ENCODE measurements at places on chromosomes 13 and 19. TPM values are rescaled to one million over a fixed set of nuclear protein-coding genes. Genes with fewer than 3 reads are reported as not detected.
A peak's percentile ranks its signal among the peaks of the same experiment; 100 is the strongest.

DNA sequence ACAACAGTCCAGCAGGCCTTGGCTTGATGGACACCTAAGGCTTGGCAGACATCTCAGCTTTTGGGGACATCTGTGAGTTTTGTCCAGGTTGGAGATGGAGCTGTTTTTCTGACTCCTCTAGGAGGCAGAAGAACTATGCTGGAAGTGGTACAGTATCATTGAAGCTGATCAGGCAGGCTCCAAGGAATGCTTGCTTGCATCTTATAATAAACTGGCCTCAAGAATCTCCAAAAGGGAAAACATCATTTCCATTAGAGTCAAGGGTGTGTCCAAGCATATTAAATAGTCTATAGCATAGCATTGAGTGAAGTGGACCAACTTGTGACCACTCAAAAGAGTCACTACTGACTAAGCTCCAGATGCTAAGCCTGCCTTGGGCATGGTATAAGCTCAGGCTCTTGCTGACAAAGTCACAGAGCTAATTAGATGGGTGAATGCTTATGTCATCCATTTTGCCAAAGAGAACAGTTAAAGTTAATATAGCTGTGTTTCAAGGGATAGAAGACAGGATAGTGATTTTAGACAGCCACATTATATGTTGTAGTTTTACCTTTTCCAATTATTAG is 216.0 kb downstream of the DNAJC15 start:
- DNase-seq: no peak

DNA sequence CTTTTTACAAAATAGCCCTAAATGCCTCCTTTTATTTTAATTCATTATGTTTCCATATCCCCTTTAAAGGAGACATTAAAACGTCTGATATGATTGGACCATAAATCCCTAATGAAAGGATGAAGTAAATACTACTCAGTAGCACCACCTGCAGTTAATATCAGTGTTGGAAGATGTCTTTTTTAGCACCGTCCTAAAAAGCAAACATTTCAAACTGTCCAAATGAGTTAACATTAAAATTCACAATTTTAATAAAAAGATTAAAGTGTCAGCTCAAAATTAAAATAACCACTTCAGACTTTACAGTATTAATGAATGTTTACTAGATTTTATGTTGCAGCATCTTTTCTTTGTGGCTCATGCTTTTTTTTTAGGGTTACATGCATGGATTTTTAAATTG is 12.3 kb downstream of the ZNF507 start:
- DNase-seq: no peak

DNA sequence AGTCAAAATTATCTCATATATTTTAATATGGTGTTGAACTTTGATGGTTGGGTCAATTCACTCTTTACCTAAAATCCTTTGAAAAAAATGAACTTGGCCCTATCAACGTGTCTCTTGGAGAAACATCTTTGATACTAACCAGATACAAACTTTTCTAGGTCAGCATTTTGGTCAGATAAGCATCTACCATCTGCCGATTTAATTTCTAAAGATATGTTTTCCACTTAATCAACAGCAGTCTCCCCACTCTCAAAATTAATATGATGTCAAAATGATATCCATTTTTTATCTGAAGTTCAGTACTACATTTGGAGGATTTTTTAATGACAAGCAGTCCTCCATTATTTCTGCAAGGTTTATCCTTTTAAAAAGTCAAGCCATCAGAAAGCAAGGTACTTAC is 288.8 kb downstream of the DIAPH3 start:
- no peak for DNase-seq

- DNase-seq: no peak
Observed at GRCh38 chr13:19910336-19911072, 47.1 kb upstream of the ZMYM5 start.

- DNase-seq: no peak
Observed at GRCh38 chr13:79482281-79482970, 1.5 kb downstream of the NDFIP2 start.

DNA sequence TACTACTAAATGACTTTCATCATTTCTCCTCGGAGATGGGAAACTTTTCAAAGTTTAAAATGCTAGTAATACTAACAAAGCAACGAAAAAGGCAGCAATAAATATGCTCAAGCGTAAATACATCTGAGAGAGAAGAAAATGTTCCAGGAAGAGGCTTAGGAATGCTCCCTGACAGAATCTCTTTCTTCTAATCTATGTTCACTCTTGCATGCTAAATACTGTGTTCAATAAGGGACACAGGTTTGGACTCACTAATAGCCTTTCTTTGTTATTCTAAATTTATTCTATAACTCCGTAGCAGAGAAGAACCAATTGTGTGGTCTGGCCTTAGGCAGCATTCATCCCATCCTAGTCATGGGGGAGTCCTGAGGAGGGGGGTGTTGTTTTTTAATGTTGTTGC is 823.0 kb downstream of the PCDH9 start:
- no peak for DNase-seq

- DNase-seq: no peak
Observed at GRCh38 chr19:46659151-46660007, 1.6 kb downstream of the DACT3 start.

DNA sequence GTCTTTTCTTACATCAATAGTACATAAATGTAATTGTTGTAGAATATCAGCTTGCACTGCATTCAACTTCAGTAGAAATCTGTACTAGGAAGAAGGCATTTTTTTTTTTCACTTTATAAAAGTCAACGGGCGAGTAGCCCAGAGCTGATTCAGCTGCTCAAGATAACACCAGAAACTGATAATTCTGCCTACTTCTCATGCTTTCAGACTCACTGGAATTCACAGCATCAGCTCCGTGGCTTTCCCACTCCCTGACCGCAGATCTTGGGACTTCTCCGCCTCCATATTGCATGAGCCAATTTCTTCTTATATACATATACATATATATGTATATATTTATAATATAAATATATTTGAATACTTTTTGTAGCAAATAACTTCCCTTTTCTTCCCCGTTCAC is 263.1 kb upstream of the RXFP2 start:
- DNase-seq: no peak

- no peak for DNase-seq
Observed at GRCh38 chr13:32905063-32905863, 111.0 kb upstream of the KL start.

GRCh38 chr19:7191946-7192691 is 102.1 kb downstream of the INSR start:
- DNase-seq: peak; percentile 41

- DNase-seq: no peak
Observed at GRCh38 chr13:37735293-37735692, 134.3 kb downstream of the TRPC4 start.

- no peak for DNase-seq
Observed at GRCh38 chr13:61180234-61180633, 235.4 kb downstream of the PCDH20 start.

- no peak for DNase-seq
Observed at GRCh38 chr13:46622630-46623256, 69.8 kb downstream of the LRCH1 start.

GRCh38 chr19:2711172-2711874 is 8.8 kb upstream of the GNG7 start:
- DNase-seq: no peak

GRCh38 chr19:5264453-5264852 is 76.2 kb downstream of the PTPRS start:
- DNase-seq: no peak

GRCh38 chr13:46119883-46120614 is 15.2 kb upstream of the CPB2 start:
- DNase-seq: no peak

GRCh38 chr19:41960973-41961372 is 1.9 kb upstream of the RABAC1 start:
- no peak for DNase-seq

DNA sequence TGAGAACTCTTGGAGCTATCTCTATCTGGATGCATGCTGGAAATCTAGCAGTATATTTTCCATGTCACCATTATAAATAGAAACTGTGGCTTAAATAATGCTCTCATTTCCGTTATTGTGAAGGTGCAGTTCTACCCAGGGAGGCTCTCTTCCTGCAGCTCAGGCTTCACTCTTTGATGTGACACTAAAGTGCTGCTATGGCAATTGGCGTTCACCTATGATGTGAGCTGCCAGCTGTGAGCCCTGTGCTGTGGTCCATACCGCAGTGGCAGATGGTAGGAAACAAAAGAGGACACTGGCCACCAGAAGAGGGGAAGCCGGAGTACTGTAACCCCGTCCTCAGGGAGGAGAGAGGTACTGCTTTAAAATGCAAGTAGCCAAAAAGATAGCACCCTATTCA is 40.6 kb upstream of the ZNF681 start:
- peak; percentile 46 for DNase-seq

DNA sequence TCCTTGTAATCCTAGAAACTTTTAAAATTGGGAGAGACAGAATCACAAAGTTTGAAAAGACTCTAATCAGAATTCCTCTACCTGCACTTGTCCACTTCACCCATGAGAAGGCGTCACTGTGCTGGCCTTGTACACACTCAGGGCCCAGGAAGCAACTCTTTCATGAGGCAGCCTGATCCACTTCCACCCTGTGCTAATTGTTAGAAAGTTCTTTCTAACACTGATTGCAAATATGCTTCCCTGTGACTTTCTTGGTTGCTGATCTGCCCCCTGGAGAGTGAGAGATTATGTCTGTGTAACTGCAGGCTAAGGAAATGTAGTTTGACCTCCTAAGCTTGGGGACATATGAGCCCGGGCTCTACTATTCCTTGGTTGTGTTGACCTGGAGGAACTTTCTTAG is 494.6 kb downstream of the MYO16 start:
- DNase-seq: no peak

DNA sequence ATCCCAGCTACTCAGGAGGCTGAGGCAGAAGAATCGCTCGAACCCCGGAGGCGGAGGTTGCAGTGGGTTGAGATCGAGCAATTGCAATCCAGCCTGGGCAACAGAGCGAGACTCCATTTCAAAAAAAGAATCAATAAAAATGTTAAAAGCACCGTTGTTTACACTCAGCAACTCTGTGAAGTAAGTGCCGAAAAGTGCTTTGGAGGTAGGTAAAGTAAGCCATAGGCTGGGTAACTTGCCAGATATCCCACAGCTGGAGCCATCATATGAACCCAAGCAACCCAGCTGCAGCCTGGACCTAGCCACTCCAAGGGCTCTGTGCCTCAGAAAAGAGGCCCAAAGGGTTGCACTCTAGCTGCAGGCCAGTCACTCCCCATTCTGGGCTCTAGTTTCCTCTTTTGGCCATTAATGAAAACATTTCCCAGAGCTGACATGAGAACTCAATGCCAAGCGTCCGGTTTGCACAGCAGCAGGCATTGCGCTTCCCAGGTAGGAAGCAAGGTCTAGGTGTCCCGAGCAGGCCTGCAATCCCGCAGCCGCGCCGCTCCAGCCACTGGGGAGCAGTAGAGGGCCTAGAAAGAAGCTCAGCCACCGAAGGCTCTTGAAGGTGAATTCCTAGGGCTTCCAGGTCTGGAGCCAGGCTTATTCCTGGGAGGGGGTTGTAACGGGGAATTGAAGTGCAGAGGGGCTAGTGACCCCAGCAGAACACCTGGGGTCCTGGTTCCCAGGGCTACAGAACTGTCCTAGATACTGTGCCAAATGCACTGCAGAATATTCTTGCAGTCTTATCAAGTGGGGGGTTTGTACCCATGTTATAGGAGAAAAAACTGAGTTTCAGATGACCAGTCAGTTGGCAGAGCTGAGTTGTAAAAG is 4.1 kb upstream of the CD79A start:
- DNase-seq: peak; percentile 72

DNA sequence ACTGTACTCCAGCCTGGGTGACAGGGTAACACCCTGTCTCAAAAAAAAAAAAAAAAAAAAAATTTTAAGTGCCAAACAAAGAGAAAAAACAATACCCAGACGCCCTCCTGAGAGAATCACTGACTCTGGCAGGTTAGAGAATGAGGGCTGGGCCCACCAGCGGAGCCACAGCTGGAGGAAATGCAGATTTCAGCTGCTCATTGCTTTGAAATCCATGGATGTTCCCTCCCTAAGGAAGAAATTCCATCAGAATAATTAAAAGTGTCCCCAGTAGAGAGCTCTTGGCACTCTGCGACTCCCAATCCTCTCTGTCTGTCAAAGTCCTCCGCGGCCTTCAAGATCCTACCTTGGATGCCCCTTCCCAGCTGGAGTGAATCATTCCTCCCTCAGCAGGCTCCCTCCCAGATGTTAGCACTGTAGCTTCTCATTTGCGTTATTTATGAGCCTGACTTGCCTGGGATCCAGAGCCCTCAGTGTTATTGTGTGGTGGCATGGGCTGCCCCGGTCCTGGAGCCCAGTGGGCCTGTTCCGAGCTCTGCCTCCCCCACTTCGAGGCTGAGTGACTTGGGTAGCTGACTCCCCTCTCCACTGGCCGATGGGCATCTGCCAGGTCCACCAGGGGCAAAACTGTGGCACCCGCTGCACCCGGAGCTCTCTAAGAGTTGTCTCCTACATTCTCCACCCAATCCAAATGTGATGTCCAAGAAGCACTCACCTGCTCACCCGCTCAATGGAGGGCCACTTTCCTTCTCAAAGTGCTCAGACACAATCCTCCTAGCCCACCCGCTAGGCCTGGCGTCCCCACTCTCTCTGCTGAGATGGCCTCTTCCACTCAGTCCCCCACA is 47.0 kb downstream of the SERP2 start:
- DNase-seq: no peak

- no peak for DNase-seq
Observed at GRCh38 chr19:2495130-2495641, 19.3 kb downstream of the GADD45B start.

GRCh38 chr13:27982361-27982760 is 6.1 kb downstream of the URAD start:
- DNase-seq: no peak

DNA sequence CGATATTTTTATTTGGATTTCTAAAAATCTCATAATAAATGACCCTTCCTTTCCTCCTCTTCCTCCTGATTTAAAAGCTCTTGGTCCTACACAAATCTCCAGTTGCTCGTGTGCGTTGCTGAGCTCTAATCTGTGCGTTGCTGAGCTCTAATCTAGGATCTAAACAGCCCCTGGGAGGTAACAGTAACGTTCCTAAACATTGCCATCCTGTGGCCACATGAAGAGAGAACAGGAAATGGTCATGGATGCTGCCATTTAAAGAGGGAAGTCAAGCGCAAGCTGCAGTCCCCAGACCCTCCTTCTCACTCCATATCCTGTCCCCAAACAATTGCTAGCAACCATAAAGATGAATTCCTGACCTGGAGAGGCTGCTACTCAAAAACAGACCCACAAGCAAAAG is 170.8 kb downstream of the NUFIP1 start:
- DNase-seq: no peak

The KIR3DL2 gene
- 4.3 TPM for total RNA-seq

The PSPN gene
- total RNA-seq: 4.1 TPM

The QPCTL gene
- total RNA-seq: 10.3 TPM

The MYH14 gene
- total RNA-seq: not detected

The KANK3 gene
- 0.88 TPM for total RNA-seq

The CNN1 gene
- 0.96 TPM for total RNA-seq

The TSEN34 gene
- 10.6 TPM for total RNA-seq

The IZUMO2 gene
- not detected for total RNA-seq

The SIGLEC8 gene
- total RNA-seq: not detected

The FLT3LG gene
- 260 TPM for total RNA-seq

Data from T-cell (primary cell).